ENCODE measurements at places on chromosomes 12 and 14.

- DNase-seq = no peak
These were observed 54.9 kb downstream of the RAB35 start for GRCh38 chr12:120061575-120062214.

DNA sequence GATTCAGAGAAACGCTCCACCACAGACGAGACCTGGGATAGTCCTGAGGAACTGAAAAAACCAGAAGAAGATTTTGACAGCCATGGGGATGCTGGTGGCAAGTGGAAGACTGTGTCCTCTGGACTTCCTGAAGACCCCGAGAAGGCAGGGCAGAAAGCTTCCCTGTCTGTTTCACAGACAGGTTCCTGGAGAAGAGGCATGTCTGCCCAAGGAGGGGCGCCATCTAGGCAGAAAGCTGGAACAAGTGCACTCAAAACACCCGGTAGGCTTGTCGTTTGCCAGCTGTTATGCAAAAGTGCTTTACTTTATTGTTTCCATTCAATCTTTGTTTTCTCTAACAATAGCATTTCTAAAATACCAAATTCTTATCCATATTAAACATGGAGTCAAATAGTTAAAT is 287.3 kb downstream of the NAV3 start:
- DNase-seq = no peak

DNA sequence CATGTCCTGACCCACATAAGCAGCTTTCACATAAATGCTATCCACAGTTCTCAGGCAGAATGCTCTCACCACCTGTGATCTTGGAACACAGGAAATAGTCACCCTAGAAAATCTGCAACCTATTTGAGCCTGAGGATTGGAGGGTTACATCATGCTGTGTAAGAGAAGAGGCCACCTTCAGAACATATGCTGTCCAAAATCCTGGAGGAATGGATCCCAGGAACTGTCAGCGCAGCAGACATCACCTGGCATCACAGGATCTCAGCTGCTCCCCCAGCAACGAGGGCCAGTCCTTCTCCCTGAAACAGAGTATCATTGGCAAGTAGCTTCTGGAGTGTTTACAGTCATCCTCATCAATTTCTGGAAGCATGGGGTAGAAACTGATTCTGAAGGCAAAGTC is 63.2 kb upstream of the LTA4H start:
- DNase-seq = no peak

GRCh38 chr12:5096241-5096924 is 52.7 kb downstream of the KCNA5 start:
- no peak for DNase-seq

GRCh38 chr14:75234173-75235115 is 44.2 kb upstream of the FOS start:
- DNase-seq = no peak

GRCh38 chr14:21105095-21105494 is 4.2 kb downstream of the TMEM253 start:
- no peak for DNase-seq

DNA sequence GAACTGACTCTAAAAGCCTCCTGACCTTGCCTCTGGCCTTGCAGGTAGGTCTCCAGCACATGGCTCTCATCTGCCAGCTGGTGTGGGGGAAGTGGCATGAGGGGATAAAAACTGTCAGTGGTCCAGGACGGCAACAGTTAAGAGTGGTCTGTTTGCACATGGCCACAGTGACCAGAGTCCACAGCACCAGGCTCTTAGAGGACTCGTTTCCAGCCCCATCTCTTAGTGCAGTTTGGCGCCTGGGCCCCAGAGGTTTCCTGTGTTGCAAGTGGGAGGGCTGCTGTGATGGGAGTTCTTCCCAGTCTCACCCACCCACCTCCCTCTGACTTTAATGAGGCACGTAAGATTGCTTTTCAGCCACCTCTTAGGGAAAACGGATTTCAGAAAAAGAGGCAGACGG is 37.0 kb downstream of the APPL2 start:
- no peak for DNase-seq

- DNase-seq = no peak
These were observed 27.1 kb downstream of the DIO3 start for GRCh38 chr14:101588286-101588975.

DNA sequence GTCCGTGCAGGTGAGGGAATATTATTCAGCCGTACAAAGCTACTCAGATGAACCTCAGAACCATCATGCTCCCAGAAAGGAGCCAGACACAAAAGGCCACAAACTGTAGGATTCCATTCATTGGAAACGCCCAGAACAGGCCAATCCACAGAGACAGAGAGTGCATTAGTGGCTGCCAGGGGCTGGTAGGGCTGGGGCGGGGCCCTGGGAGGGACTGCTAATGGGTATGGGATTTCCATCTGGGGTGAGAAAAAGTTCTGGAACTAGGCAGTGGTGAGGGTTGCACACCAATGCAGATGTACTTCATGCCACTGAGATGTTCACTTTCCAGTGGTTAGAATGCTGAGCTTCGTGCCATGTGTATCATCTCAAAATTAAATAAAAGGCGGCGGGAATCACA is 101.1 kb downstream of the RFLNA start:
- DNase-seq = no peak

GRCh38 chr12:29032446-29032845 is 116.6 kb upstream of the FAR2 start:
- DNase-seq = no peak

GRCh38 chr12:68609998-68610369 is 715 bp upstream of the RAP1B start:
- DNase-seq = no peak

DNA sequence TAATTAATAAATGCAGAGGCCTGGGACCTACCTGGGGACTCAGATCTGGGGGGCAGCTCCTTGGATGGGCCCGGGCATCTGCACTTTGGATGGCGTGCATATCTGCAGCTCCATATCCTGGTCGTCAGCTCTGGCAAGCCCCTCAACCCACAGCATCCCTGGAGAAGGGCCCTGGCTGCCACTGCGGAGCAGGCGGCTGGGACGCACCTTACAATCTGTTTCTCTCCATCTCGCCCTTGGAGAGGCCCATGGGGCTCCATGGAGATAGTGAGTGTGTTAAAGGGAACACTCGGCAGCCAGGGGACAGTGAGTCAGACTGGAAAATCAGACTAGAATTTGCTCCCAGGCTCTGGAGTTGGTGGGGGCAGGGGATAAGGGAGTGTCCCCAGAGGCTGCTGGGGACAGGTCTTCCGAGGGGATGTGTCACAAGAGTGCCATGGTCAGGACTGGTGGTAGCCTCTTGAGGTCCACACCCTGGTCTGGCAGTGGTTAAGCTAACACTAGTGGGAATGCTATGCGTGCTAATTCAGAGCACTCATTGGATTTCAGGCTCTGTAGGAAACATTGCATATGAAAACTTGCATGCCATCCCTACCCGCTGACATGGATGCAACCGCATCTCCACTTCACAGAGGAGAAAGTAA is 21.5 kb downstream of the RFLNA start:
- no peak for DNase-seq

GRCh38 chr14:61765225-61765943 is 3.2 kb downstream of the SNAPC1 start:
- no peak for DNase-seq

- DNase-seq = no peak
These were observed 1.4 kb downstream of the RIN3 start for GRCh38 chr14:92514844-92515514.

GRCh38 chr12:18752947-18753346 is 15.0 kb downstream of the CAPZA3 start:
- DNase-seq = no peak

DNA sequence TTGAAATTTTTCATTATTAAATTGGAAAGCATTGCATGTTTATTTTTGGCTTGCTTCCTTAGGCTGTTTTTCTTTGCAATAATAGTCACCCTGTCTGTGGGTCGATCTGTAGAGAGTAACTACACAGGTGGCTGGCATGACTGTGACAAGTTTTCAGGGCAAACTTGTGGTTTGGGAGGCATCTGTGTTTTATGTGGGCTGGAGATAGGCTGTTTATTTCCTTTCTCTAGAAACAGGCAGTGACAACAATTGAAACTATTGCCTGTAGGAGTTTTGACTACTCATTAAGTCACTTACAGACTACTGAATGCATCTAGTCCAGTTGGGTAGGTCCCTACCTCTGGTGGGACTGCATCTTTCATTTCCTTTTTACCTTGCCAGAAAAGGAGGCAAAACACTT is 155.6 kb downstream of the DYRK2 start:
- no peak for DNase-seq

DNA sequence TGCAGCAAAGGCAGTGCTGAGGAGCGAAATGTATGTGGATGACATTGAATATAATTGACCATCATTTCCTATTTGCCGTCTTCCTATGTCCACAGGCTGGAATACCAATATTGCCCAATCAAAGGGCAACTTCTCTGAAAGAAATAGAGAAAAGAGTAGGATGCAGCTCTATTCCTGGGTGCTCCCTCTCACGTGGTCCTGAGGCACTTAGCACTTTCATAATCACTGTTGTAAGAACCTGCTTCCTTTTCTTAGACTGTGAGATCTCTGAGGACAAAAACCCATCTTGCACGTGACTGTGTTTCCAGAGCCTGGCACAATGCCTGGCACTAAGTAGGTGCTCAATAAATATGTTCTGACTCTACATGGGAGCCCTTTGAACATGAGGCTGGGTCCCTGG is 122.7 kb upstream of the CPM start:
- DNase-seq = no peak

- DNase-seq = no peak
These were observed 472.1 kb downstream of the BCL11B start for GRCh38 chr14:98799891-98800290.

GRCh38 chr12:113855998-113856397 is 110.1 kb downstream of the RBM19 start:
- DNase-seq = no peak

GRCh38 chr14:95796788-95797187 is 79.8 kb upstream of the TUNAR start:
- DNase-seq = no peak

GRCh38 chr12:49680075-49680474 is 27.1 kb downstream of the FMNL3 start:
- DNase-seq = no peak

DNA sequence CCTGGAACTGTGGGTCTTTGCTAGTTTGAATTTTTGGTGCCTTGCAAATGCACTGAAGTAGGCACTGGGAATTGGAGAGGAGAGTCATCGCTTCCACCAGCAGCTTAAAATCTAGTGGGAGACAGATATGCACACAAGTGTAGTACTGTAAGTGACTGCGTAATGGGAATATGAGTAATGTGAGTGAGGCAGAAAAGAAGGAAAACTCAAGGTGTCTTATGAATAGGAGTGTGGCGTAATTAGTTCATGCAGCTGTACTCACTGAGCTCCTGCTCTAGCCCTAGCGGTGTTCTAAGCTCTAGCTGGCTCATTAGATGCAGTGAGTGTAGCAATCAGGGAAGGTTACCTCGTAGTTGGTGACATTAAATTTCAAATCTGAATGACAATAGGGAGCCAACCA is 2.8 kb downstream of the TCP11L2 start:
- no peak for DNase-seq

GRCh38 chr12:79187032-79187431 is 322.5 kb downstream of the SYT1 start:
- DNase-seq = peak; percentile 99

- no peak for DNase-seq
These were observed 940 bp downstream of the MOAP1 start for GRCh38 chr14:93183596-93184317.

DNA sequence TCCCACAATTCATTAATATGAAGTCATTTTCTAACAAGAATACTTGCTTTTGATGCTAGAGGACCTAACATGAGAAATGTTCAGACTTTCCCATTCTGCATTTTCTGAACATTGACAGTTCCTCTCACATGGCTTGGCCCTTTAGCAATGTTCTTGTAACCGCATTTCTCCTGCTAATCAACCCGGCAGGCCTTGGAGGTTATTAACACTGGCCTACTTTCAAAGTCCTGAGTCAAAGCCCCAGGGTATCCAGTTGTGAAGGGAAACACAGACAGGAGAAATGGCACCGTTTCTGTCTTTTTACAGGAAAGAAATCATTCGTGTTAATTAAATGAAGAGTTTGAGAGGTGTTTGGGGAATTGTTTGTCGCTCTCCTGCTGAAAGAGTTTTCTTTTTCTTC is 446.5 kb upstream of the MIS18BP1 start:
- no peak for DNase-seq

- no peak for DNase-seq
These were observed 3.3 kb downstream of the DDHD1 start for GRCh38 chr14:53149668-53150316.

GRCh38 chr14:51462182-51462581 is 189.5 kb upstream of the FRMD6 start:
- DNase-seq = no peak

DNA sequence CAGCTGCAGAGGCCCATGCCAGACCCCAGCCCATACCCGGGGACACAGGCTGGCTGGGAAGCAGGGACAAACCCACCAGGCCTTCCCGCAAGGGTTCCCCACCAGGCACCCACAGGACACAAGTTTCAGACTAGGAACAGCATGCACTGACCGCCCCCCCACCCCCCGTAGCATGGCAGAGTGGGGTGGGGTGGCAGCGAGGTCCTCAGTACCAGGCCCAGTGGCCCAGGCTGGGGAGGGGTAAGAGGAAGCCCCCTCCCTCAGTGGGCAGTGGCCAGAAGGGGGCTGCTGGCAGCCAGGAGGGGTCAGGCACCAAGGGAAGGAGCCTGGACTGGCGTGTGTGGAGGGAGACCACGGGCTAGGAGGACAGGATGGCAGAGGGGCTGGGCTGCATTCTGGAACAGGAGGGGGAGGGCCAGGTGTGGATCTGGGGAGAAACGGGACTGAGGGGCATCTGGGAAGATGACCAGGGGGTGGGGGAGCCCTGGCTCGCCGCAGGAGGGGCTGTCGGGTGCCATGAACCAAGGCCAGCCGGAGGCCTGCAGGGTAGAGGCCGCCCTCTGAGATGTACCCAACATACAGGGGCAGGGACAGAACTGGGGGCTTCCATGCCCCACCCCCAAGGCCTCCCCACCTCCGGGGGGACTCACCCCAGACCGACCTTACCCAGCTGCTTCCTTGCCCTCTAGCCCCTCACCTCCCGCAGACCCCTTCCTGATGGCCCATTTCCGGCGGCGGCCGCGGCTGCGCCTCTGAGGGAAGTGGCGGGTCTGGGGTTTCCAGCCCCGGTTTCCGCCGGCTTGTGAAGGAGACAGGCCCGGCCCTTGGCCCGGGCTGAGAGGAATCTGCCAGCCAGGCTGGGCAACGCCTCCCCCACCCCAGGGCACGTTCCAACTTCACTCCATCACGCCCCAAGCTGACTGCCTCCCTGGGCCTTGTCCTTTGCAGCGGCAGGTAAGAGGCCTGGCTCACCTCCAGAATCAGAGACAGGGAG is 5.6 kb upstream of the JAG2 start:
- no peak for DNase-seq

Measured in NCI-H1105 treated with DMSO at 0.1 percent for 48 hours (cell line).